ENCODE measurements at places on chromosomes 7 and 10. TPM values are rescaled to one million over a fixed set of nuclear protein-coding genes. Genes with fewer than 3 reads are reported as not detected.
A peak's percentile ranks its signal among the peaks of the same experiment; 100 is the strongest.

TMEM139 gene
- 70.5 TPM for total RNA-seq

GRCh38 chr10:78474743-78475142 is 441.1 kb downstream of the RPS24 start:
- DNase-seq = no peak

DNA sequence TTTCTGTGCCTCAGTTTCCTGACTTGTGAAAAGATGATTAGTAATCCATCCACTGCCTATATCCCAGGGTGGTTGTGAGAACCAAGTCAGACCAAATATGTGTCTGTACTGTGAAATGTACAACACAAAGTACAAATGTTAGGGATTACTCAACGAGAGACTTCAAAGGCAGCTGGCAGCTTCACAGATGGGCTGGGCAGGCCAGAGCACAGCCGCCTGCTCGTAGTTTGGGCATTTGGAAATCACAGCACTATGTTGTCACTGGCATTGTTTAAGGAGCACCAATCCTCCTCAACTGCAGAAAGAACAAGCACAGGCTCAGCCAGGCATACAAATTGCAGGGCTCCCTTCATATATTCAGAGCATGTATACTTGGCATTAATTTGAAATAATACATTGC is 64.5 kb upstream of the C10orf90 start:
- no peak for DNase-seq

- peak; percentile 46 for DNase-seq
Measured at GRCh38 chr10:61964949-61965702, 63.6 kb downstream of the ARID5B start.

DNA sequence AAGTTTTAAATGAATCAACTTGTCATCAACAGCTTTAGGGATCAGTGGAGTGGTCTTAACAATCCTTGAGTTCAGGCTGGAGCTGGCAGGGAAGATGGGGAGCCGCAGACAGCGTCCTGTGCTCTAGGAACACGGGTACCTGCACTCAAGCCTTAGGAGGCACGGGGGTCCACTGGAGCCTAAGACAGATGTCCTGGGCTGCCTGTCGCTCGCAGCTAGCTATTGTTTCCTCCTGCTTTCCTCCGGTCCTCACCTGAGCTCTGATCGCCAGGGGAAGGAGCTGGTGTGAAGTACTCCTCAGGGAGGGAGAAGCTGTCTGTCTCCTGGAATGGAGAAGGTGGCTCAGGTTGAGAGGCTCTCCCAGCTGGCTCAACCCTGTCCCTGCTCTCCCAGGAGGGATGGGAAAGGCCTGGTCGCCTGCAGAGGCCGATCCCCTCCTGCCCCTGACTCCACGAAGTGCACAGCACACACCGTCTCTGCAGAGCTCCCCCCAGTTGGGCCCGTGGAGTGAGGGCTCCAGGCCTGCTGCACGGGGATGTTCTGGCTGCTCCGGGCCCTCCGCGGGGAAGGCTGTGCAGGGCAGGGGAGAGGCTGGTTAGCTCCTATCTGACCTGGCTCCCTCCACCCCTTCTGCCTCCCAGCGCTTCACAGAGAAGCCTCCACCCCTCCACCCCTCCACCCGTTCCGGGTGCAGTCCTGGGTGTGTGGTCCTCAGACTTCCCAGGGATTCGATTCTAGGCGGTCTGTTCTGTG is 14.5 kb upstream of the PYROXD2 start:
- no peak for DNase-seq

Measured in renal cortical epithelial cell (primary cell).